Stimulated activated CD8-positive, alpha-beta memory T cell treated with anti-CD3 and anti-CD28 coated beads, Interleukin-7, amount 100 ng/mL, for 1 hour (primary cell): ENCODE measurements at places on chromosomes 5 and 9.

DNA sequence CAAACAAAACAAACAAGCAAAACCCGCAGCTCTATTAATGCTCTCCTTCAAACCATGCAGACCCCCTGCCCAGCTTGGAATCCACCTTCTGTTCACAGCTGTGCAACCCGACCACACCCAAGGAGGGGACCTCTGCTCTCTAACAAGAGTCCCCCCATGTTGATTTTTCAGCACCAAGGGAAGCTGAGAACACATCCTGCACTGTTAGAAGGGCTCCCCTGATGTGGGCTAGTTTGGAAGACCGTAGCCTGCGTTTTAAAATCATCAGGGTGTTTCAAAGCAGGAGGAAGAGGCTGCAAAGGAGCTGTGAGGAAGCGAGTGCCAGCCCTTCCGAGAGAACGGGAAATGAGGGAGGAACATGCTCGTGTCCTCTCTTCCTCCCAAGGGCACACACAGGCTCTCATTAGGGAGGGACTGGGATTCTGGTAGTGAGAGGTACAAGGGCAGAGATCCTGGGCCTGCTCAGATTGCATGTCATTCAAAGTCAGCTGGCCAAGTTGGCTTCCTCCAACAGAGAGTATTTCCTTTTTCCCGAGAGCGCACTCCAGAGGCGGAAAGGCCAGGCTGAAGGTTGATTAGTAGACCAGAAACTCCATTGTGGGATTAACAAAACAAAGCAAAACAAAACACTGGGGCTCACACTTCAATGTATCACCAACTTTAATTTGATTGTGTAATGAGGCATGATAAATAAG lies 185.9 kb downstream of the SEMA6A start:
- no peak for DNase-seq

DNA sequence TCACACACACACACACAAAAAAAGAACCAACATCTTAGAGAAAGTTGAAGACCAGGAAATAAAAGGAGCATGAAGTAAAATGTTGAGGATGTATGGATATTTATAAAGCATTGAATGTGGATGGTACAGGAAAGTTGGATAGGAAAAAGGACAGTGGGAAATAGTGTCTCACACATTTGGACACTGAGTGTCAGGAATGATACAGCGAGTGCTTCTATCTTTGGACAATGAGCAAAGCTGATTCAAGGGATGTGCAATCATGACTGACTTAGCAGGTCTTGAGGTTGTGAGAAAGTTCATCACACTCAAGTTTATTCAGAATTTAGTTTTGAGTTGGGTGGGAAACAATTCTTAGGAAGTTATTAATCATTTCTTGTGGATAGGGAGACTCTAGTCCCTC lies 50.1 kb upstream of the SRP19 start:
- DNase-seq = no peak

DNA sequence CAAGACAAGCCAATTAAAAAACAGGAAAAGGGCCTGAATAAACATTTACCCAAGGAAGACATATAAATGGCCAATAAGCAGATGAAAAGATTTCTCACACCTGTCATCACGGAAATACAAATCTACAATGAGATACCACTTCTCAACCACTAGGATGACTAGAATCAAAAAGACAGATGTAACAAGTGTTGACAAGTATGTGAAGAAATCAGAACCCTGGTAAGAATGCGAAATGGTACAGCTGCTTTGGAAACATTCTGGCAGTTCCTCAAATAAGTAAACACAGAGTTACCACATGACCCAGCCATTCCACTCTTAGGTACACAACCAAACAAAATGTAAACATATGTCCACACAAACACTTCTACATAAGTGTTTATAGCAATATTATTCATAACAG lies 32.5 kb downstream of the LEAP2 start:
- no peak for DNase-seq

DNA sequence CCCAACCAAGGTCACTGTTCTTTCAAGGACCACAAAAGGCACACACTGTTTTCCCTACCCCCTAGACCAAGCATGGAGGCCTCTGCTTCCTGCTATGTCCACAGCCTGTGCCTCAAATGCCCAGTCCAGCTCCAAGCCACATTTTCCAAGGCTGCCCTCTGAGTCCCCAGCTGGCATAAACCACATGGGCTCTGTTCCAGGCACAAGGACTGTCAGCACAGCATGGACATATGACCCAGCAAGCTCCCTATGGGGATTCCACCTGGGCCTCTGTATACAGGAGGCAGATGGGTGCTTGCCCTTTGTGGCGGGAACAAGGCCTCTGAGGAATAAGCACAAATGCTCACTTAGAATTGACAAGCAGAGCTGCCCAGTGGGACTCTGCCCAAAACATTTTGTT lies 115.2 kb downstream of the SPOCK1 start:
- DNase-seq = no peak

DNA sequence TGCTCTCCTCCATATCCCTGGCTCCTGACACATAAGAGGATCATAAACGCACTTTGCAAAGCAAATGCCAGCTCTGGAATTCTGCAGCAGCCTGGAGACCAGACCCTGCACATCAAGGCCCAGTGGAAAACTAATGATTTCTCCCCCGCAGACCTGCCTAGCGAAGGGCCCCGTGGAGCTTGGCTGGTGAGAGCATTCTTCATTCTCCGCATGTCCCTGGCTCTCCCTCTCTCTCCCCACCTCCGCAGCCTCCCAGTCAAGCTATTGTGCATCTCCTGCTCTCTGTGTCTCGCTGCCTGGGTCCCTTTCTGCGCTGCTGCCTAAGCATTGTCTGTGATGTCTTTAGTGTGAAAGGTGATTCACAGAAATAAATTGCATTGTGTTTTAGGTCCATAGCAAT lies 46.7 kb downstream of the GRIA1 start:
- no peak for DNase-seq

GRCh38 chr9:14362175-14362574 lies 48.2 kb upstream of the NFIB start:
- DNase-seq = no peak

DNA sequence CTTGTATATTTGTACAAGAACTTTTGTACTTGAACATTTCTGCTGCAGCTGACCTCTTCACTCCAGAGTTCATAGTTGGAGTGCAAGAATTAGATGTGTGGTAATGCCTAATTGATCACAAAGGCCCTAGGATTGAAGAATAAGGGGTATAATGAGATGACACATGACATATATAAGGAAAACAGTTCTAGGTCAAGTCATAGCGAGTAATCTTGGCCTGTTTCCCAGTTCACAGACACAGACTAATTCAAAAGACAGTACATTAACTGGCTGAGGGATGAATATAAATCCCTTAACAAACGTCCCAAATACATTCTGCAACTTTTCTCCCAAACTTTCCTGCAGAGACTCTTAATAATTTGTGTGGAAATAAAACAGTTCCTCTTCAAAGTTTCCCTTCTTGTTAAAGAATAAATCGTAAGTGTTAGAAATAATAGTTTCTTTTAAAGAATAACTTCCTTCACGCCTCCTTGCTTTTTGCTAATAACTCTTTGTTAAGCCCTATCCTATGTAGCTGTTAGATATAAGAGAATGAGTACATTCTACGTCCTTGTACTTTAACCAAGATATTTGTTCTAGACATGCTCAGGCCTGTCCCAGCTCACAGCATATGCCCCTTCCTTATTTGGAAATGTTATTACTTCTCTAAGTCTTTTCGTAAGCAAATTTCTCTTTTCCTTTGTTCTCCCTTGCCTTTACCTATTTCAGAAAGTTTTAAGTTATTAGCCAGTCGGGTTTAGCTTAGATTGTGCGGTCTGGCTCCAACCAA lies 556.4 kb upstream of the CTNND2 start:
- DNase-seq = no peak

- DNase-seq = no peak
Observed at GRCh38 chr9:129406278-129407225, 214.3 kb downstream of the C9orf50 start.

DNA sequence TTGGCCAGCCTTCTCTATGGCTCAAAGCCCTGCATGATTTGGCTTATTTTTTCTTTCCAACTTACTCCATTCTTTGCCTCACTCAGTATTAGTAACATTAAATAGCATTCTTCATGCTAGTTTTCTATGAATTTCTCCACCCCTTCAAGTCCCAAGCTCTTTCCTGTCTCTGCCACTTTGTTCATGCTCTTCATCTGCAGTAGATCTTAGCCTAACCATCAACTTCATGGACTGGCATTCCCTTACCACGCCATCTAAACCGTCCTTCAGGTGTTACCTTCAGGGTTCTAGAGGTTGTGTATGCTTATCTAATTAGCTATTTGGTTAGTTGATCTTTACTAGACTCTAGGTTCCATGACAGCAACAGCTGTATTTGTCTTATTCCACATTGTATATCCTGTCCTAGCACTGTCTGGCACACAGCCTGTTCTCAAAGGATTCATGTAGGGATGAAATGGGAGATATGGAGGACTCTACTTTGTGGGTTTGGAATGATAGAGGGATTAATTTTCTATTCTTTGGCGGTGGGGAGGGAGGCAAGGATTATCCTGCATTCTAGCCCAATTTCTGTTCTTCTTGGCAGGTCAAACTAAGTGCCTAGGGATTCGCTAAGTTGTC lies 26.4 kb downstream of the TMEM167A start:
- no peak for DNase-seq

- DNase-seq = no peak
Observed at GRCh38 chr5:171152382-171152781, 156.7 kb upstream of the TLX3 start.

GRCh38 chr5:86679949-86680348 lies 62.2 kb downstream of the COX7C start:
- no peak for DNase-seq

GRCh38 chr5:93320920-93321445 lies 260.0 kb downstream of the NR2F1-AS1 start:
- DNase-seq = no peak

GRCh38 chr5:72093217-72093616 lies 14.1 kb upstream of the MAP1B start:
- no peak for DNase-seq

- no peak for DNase-seq
Observed at GRCh38 chr9:27864644-27865438, 291.6 kb upstream of the C9orf72 start.

DNA sequence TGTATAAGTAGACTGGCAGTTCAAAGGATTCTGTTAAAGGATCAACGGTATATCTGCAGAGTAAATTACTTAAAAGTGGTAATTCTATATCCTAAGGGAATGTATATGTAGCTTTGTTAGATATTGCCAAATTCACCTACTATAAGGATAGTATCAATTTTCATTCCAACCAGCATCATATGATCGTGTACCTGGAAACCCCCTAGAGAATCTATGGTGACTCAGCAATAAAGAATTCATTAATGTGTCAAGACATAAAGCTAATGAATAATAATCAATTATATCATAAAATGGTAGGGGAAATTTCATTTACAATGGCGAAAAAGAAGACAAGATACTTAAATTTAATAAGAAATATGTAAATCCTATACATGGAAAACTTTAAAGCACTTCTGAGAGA lies 234.1 kb upstream of the ACTBL2 start:
- DNase-seq = no peak

DNA sequence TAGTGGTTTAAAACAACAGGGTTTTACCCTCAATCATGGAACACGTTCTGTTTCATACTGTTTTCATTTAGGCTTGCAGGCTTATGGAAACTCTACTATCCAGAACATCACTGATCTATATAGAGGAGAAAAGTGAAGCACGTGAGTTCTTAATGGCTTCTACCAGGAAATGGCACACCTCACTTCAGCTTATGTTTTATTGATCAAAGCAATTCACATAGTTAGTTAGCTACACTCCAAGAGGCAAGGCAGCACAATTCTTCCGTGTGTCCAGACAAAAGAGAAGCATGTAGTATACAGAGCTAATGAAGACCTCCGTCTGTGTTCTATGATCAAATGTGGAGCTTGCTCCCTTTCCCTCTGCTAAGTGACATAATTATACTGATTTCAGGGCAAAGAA lies 353.3 kb upstream of the CD180 start:
- DNase-seq = no peak

- DNase-seq = no peak
Observed at GRCh38 chr5:123844873-123845272, 332.9 kb downstream of the CSNK1G3 start.

- no peak for DNase-seq
Observed at GRCh38 chr5:1513326-1514026, 10.3 kb downstream of the LPCAT1 start.

DNA sequence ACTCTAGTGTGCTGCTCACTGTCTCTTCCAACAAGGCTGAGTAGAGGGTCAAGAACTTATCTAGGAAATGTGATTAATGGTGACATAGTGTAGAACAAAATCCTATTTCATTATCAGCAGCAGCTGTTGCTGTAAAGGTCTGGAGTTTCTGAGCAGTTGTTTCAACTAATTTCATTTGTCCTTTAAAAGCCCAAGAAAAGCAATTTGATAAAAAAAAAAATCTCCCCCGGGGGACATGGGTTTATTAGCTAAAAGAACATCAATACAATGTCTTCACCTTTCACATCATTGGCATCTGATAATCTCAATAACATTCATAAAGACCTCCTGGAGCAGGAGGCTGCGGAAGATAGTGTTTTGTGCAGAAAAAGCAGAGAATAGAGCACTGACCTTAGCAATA lies 468.1 kb downstream of the KCTD16 start:
- DNase-seq = no peak

GRCh38 chr5:59768152-59769040 lies 125.1 kb downstream of the PDE4D start:
- DNase-seq = no peak

DNA sequence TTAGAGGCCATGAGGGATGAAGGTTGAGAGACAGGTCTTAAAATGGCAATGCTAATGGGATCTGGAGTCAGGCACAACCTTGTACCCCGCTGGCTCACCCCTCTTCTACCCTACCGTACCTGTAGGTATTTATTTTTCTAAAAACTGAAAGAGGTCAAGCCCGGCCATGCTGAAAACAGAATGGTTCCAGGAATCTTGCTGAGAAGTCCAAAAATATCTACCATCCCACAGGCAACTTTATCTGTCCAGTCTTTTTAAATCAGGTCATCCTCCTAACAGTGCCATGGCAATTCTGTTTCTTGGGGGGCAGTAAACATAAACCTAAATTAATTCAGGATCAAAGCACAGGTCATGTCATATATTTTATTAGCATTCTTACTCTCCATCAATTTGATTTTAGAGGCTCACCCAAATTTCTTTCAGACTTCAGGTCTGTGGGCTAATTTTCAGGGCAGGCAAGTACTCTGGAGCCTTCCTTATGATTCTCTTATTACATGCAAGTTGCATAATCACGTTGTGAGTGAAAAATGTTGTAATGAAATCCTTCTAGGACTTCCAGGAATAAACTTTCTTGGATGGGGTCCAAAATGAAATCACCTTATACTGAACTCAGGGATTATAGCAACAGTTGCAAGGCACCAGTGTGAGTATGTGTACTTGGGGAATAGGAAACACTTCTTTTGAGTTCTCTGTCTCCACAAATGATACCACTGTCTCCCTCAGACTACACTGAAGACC lies 102.7 kb upstream of the NREP start:
- no peak for DNase-seq

GRCh38 chr9:72839085-72839484 lies 113.8 kb downstream of the ALDH1A1 start:
- no peak for DNase-seq

- no peak for DNase-seq
Observed at GRCh38 chr5:15627647-15628046, 127.7 kb downstream of the FBXL7 start.
